ENCODE measurements at places on chromosomes 1 and 21. TPM values are rescaled to one million over a fixed set of nuclear protein-coding genes. Genes with fewer than 3 reads are reported as not detected.

DNA sequence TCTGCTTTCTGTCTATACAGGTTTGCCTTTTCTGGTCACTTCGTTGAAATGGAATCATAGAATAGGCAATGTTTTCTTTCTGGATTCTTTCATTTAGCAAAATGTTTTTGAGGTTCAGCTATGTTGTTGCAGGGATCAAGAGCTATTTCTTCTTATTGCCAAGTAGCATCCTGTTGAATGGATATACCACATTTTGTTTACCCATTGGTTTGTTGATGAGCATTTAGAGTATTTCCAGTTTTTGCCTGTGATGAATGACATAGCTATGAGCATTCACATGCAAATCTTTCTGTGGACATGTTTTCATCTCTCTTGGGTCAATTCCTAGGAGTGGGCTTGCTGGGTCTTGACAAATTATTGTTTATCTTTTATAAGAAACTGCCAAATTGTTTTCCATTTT is 115.5 kb downstream of the ACTL8 start:
- H3K4me1 ChIP-seq: peaks cover 5% of the 10 kb centered on the region
- no peak overlapping the region for H3K4me3 ChIP-seq
- DNase-seq: no peak
- no peaks in the 10 kb centered on the region for H3K36me3 ChIP-seq
- H3K27ac ChIP-seq: no peak overlapping the region
- H3K27me3 ChIP-seq: no peaks in the 10 kb centered on the region

DNA sequence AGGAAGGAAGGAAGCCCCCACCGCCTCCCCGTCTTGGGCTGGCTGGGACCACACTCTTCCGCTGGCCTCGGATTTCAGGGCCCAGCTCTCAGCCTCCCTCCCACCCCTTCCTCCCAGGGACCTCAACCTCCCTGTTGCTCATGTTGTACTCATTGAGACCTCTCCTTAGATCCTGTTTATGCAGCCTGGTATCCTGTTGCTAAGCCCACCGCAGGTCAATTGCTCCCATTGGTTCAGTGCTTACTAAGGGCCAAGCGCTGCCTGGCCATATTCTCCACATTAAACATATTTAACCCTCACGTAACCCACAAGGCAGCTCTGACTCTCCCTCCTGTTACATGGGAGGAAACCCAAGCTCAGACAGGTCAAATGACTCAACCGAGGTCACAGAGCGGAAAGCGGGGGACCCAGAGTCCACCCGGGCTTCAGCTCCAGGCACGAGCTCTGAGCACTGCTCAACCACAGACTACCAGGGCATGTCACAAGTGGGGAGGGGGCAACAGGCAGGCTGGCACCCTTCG is 23.2 kb upstream of the H6PD start:
- no peaks in the 10 kb centered on the region for H3K36me3 ChIP-seq
- H3K27me3 ChIP-seq: no peaks in the 10 kb centered on the region
- H3K4me1 ChIP-seq: no peaks in the 10 kb centered on the region
- H3K4me3 ChIP-seq: no peak overlapping the region
- no peak overlapping the region for H3K27ac ChIP-seq

- DNase-seq: no peak
- H3K4me1 ChIP-seq: peaks cover 19% of the 10 kb centered on the region
- H3K27ac ChIP-seq: no peak overlapping the region
- H3K4me3 ChIP-seq: no peak overlapping the region
Observed at GRCh38 chr1:208167261-208167869, 76.8 kb downstream of the PLXNA2 start.

MIXL1 gene
- 2.2 TPM for polyA plus RNA-seq

DNA sequence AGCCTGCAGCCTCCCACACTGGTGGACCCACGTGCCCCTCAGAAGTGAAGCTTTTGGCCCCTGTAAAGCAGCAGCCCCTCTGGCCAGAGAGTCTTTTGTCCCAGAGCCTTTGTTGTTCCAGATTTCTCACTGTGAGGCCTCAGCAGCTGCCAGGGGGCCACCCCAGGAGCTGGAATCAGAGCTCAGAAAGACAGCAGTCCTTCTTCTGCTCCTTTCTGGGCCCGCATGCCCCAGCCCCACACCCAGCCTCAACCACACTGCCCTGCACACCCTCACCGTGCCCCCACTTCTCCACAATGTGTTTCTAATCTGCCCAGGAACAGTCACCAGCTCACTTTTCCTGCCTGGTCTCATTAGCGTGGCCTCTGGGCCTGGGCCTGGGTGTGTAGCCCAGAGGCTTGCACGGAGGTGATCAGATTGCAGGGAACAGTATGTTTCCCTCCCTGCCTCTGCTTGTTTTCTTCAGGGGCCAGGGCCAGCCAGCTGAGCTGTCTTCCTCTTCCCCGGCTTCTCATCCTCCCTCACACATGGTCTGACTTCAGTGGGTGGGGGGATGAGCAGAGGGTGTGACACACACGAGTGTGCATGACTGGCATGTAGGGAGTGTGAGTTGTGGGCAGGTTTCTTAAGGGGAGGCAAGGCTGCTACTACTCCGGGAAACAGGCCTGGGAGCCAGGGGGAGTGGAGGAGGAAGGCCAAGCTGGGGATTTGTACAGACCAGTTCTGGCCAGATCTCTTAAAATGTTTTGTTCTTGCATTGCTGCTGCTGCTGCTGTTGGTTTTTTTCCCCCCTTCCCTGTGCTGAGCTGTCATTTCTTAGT is 82.5 kb upstream of the ZNF648 start:
- peak overlapping the region; percentile 93 for H3K27ac ChIP-seq
- no peaks in the 10 kb centered on the region for H3K27me3 ChIP-seq
- H3K4me1 ChIP-seq: peaks cover 24% of the 10 kb centered on the region
- DNase-seq: peak; percentile 84
- no peaks in the 10 kb centered on the region for H3K36me3 ChIP-seq

ITLN2 gene
- polyA plus RNA-seq: 3.6 TPM

FHAD1 gene
- polyA plus RNA-seq: 0.68 TPM

GRCh38 chr1:48591181-48591580 is 119.2 kb upstream of the SPATA6 start:
- no peak for DNase-seq
- no peaks in the 10 kb centered on the region for H3K36me3 ChIP-seq
- H3K27ac ChIP-seq: no peak overlapping the region

- no peak overlapping the region for H3K4me3 ChIP-seq
- H3K4me1 ChIP-seq: no peaks in the 10 kb centered on the region
- no peaks in the 10 kb centered on the region for H3K27me3 ChIP-seq
- no peak overlapping the region for H3K27ac ChIP-seq
- no peak for DNase-seq
Observed at GRCh38 chr1:210025870-210026269, 87.9 kb downstream of the SYT14 start.

DNA sequence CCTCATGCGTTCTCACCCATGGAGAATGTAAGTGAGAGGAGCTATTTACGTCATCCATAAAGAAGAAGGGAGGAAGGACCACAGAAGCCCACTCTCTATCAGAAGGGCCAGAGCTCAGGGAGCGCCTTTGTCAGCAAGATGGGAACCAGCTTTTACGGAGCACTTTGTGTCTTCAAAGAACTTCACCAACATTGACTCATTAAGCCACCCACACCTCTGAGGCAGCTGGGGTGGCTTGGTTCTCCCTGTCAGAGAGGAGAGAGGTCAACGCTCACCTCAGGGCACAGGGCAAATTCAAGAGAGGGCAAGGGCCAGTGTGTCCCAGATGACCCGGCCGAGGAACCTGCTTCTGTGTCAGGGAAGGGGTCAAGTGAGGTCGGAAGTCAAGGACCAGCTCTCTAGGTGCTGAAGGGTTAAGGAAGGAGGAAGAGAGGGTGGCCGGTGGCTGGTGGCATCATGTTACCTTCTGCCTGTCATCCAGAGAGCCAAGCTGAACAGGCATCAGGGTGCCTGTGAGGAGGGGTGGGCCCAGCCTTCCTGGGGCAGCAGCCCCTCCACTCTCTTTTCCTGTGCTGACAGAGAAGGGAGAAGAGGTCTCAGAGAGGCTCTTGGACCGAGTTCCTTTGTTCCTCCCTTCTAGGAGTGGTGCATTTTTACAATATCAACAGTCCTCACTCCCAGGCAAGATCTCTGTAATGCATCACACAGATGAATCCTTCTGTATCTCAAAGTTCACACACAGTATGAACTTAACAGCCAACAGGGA is 109.0 kb downstream of the ETS2 start:
- peaks cover 56% of the 10 kb centered on the region for H3K4me1 ChIP-seq
- peak overlapping the region; percentile 97 for H3K27ac ChIP-seq
- H3K27me3 ChIP-seq: no peaks in the 10 kb centered on the region
- H3K4me3 ChIP-seq: no peak overlapping the region

- no peaks in the 10 kb centered on the region for H3K27me3 ChIP-seq
- no peaks in the 10 kb centered on the region for H3K36me3 ChIP-seq
- H3K4me3 ChIP-seq: no peak overlapping the region
- no peak for DNase-seq
Observed at GRCh38 chr1:209387271-209387968, 196.1 kb upstream of the CAMK1G start.

GRCh38 chr1:203281851-203282661 is 23.3 kb upstream of the BTG2 start:
- peaks cover 48% of the 10 kb centered on the region for H3K4me1 ChIP-seq
- DNase-seq: peak; percentile 38
- peak overlapping the region; percentile 94 for H3K27ac ChIP-seq
- H3K36me3 ChIP-seq: no peaks in the 10 kb centered on the region
- H3K27me3 ChIP-seq: no peaks in the 10 kb centered on the region

GRCh38 chr1:157234705-157235273 is 96.6 kb upstream of the ETV3 start:
- peaks cover 52% of the 10 kb centered on the region for H3K4me1 ChIP-seq
- peak overlapping the region; percentile 31 for H3K27ac ChIP-seq
- H3K27me3 ChIP-seq: no peaks in the 10 kb centered on the region
- DNase-seq: no peak

Measured in hepatocyte (in vitro differentiated cells).